Stimulated activated CD8-positive, alpha-beta memory T cell treated with anti-CD3 and anti-CD28 coated beads, Interleukin-7, amount 100 ng/mL, for 48 hours (primary cell): ENCODE measurements at places on chromosomes 6 and 20.

- DNase-seq = no peak
Observed at GRCh38 chr6:100281471-100281901, 183.2 kb downstream of the SIM1 start.

DNA sequence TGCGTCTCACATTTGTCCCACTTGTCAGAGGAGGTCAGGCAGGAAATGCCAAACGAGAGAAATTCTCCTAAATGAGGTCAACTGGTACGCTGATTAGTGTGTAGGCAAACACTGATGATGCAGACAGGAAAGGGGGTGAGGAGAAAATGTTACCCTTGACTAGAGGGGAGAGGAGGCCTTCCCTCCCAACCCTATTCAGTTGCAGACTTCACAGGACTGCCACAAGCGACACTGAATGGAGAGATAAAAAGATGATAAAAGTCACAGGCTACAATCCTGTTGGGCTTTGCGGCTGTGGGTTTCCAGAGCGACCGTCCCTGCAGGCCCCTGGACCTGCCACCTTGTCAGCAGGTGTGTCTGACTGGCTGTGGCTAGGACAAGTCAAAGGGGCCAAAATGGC is 569.4 kb downstream of the CDH26 start:
- DNase-seq = no peak

DNA sequence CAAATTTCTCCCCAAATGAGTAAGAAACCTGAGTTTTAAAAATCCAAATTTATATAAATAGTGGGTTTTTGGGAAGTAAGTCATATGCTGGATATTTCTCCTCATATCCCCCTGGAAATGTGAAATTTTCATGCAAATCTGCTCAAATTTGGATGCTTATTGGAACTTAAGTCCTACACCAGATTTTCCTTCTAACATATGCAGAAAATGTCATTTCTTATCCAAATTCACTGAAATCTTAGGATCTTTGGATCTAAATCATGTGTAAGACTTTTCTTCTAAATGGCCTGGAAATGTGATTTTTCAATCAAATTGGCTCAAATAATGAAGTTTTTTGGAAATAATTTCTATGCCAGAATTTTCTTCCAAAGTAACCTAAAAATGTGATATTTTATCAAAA is 33.0 kb downstream of the ZNF133 start:
- DNase-seq = no peak

GRCh38 chr6:38172739-38173410 is 353.3 kb downstream of the ZFAND3 start:
- no peak for DNase-seq

GRCh38 chr6:56288347-56288746 is 41.0 kb upstream of the COL21A1 start:
- no peak for DNase-seq

- no peak for DNase-seq
Observed at GRCh38 chr6:114690625-114691024, 347.8 kb upstream of the HS3ST5 start.

DNA sequence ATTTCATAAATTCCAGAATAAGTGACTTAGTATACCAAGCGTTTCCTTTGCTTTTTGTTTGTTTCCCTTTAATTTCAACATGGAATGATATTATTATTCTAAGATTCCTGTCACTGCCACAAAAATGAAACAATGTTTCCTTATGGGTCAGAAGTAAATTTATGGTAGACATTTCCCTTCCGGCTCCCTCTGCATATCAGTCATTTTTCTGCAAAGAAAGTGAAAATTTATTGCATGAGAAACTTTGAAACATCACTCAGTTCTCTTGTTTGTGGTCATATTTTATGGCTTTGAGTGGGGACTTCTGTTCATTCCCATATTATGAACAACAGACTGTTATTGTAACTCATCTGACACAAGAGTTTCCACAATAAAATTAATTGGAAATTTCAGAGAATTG is 97.8 kb downstream of the NKAIN2 start:
- no peak for DNase-seq

- DNase-seq = no peak
Observed at GRCh38 chr6:101443315-101443714, 49.8 kb downstream of the GRIK2 start.
